ENCODE measurements at places on chromosomes 13 and 19. TPM values are rescaled to one million over a fixed set of nuclear protein-coding genes. Genes with fewer than 3 reads are reported as not detected.

Gene FFAR1
- not detected for total RNA-seq

Gene USHBP1
- not detected for total RNA-seq

Gene CCDC159
- total RNA-seq: 66.5 TPM

Gene TEX29
- not detected for total RNA-seq

Gene FCHO1
- 71.9 TPM for total RNA-seq

Gene RELB
- total RNA-seq: 107 TPM

Gene BEST2
- not detected for total RNA-seq

Gene PSPC1
- 107 TPM for total RNA-seq

Gene IRGC
- total RNA-seq: not detected

Gene POSTN
- not detected for total RNA-seq

Gene ERICH6B
- total RNA-seq: not detected

Gene SIGLEC12
- not detected for total RNA-seq

Gene PPP1R37
- 17.4 TPM for total RNA-seq

Gene NTF4
- total RNA-seq: not detected

Gene TMEM86B
- total RNA-seq: 13.3 TPM

Gene NKPD1
- total RNA-seq: 0.72 TPM

Gene EXOC3L2
- not detected for total RNA-seq

Gene ADAMTS10
- 17.9 TPM for total RNA-seq

Gene KIR3DL1
- not detected for total RNA-seq

Gene GDF15
- total RNA-seq: not detected

Gene PABPC3
- 0.22 TPM for total RNA-seq

Gene ZNF878
- total RNA-seq: not detected

Gene LAMP1
- total RNA-seq: 86.9 TPM

Gene PRR22
- 3.5 TPM for total RNA-seq

Gene GGN
- 0.91 TPM for total RNA-seq

Gene MAST1
- 0.94 TPM for total RNA-seq

Gene KLK4
- total RNA-seq: not detected

Gene CFAP97D2
- total RNA-seq: not detected

Gene KCNRG
- total RNA-seq: 0.47 TPM

Gene C3
- total RNA-seq: not detected

Gene MYH14
- not detected for total RNA-seq

Gene CEACAM20
- total RNA-seq: not detected

Gene KLK6
- not detected for total RNA-seq

Gene ANGPTL4
- not detected for total RNA-seq

Gene GJA3
- not detected for total RNA-seq

Gene SLITRK5
- 0.02 TPM for total RNA-seq

Gene SIX5
- 1.3 TPM for total RNA-seq

Gene MEF2B
- 3.5 TPM for total RNA-seq

Gene CBARP
- 0.12 TPM for total RNA-seq

Gene PTGIR
- 8.6 TPM for total RNA-seq

Gene SOHLH2
- not detected for total RNA-seq

Gene IZUMO2
- not detected for total RNA-seq

Gene SBK2
- total RNA-seq: not detected

Gene PEG3
- 0.17 TPM for total RNA-seq

Gene GPR32
- not detected for total RNA-seq

Gene DNMT1
- 259 TPM for total RNA-seq

Gene ZNF526
- total RNA-seq: 8.8 TPM

Measured in CD4-positive, CD25-positive, alpha-beta regulatory T cell (primary cell).